ENCODE measurements at places on chromosomes 7 and 10. TPM values are rescaled to one million over a fixed set of nuclear protein-coding genes. Genes with fewer than 3 reads are reported as not detected.
A peak's percentile ranks its signal among the peaks of the same experiment; 100 is the strongest.

- H3K27me3 ChIP-seq: no peaks in the 10 kb centered on the region
- H3K36me3 ChIP-seq: no peaks in the 10 kb centered on the region
- H3K4me3 ChIP-seq: peak overlapping the region; percentile 27
- no peaks in the 10 kb centered on the region for H3K4me1 ChIP-seq
Observed at GRCh38 chr7:54888734-54889082, 129.7 kb upstream of the SEC61G start.

Gene ADAM12
- 3.7 TPM for total RNA-seq

Gene NAT16
- total RNA-seq: not detected

DNA sequence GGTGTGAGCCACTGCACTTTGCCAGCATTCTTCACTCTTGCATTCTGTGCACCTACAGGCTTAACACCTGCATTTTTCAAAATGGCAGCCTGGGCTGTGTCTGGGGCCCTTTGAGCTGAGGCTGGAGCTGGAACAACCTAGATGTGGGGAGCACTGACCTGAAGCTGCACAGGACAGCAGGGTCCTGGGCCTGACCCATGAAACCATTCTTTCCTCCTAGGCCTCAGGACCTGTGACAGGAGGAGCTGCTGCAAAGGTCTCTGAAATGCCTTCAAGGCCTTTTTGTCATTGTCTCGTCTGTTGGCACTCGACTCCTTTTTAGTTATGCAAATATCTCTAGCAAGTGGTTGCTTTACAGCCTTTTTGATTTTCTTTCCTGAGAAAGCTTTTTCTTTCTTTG is 82.3 kb downstream of the INPP5A start:
- peaks cover 5% of the 10 kb centered on the region for H3K4me1 ChIP-seq
- H3K4me3 ChIP-seq: no peak overlapping the region
- no peaks in the 10 kb centered on the region for H3K27me3 ChIP-seq
- no peaks in the 10 kb centered on the region for H3K36me3 ChIP-seq

DNA sequence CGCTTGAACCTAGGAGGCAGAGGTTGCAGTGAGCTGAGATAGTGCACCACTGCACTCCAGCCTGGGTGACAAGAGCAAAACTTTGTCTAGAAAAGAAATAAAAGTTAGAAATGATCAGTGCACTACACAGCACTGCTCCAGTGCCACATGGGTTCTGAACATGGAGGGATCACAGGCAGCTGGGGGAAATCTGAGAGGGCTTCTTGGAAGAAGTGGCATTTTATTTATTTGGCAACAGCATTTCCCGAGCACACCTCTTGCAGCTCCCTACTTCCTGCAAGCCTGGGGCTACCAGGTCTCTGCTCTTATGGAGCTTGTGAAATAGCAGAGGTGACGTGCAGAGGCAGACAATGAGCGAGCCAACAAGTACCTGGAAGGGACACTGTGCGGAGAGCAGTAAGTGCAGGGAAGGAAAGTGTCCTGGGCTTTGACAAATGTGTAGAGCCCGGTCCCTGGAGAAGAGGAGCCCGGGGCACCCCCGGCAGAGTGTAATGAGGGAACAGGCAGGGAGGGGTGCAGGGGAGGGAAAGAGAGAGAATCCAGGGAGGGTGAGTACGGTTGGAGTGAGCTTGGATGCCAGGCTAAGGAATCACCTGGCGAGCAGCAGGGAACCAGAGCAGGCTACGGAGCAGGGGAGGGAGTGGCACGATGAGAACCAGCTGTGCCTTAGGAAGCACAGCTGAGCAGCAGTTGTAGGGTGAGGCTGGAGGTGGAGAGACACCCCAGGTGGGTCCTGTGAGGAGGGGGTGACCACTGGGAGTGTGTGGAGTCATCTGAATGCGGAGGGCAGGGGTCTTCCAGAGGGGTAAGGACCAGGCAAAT is 104.6 kb upstream of the CTBP2 start:
- no peaks in the 10 kb centered on the region for H3K27me3 ChIP-seq
- peak; percentile 65 for DNase-seq
- H3K36me3 ChIP-seq: no peaks in the 10 kb centered on the region

Gene LRRD1
- 0.49 TPM for total RNA-seq

Gene TMEM225B
- 1.2 TPM for total RNA-seq

Gene FEZF1
- not detected for total RNA-seq

- no peaks in the 10 kb centered on the region for H3K4me1 ChIP-seq
- H3K27ac ChIP-seq: no peak overlapping the region
- no peaks in the 10 kb centered on the region for H3K27me3 ChIP-seq
- no peak for DNase-seq
- no peak overlapping the region for H3K4me3 ChIP-seq
- no peaks in the 10 kb centered on the region for H3K36me3 ChIP-seq
Observed at GRCh38 chr7:10672186-10672585, 301.5 kb upstream of the PHF14 start.

Gene ASZ1
- total RNA-seq: not detected

Gene SPDYE5
- not detected for total RNA-seq

DNA sequence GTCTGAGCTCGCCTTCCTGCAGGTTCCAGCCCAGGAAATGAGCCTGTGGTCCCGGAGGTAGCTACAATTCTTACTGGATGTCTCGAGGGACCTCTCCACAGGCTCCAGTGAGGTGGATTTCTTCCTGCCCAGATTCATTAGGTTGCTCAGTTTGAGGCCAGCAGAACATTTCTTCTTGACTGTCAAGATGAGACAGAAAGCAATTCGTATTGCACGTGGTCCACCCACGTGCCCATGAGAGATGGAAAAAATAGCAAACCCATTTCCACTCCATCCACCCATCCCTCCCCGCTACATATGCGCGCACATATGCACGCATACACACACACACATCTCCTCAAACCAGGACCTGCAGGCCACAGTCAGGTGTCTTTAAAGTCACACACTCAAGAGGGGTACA is 68.7 kb downstream of the VWA2 start:
- H3K36me3 ChIP-seq: peaks cover 13% of the 10 kb centered on the region
- no peak for DNase-seq
- H3K27ac ChIP-seq: no peak overlapping the region
- H3K4me3 ChIP-seq: no peak overlapping the region

DNA sequence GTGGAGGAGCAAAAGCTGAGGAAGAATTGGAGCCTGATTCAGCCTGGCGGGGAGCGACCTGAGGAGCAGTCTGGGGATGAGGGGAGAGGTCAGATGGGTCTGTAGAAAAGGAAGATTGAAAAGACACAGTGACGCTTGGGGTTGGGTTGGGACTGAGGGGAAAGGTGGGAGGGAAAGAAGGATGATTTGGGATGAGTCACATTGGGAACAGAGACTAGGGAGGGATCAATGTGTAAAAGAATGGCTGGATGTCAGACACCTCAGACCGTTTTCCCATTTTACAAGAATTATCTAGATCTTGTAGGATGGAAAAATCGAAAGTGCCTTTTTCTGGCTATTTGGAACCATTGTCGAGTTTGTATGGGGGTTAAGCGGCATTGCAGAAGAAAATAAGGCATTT is 1076.5 kb downstream of the DNAJB9 start:
- H3K27ac ChIP-seq: no peak overlapping the region
- H3K4me3 ChIP-seq: no peak overlapping the region
- no peaks in the 10 kb centered on the region for H3K27me3 ChIP-seq
- DNase-seq: no peak

DNA sequence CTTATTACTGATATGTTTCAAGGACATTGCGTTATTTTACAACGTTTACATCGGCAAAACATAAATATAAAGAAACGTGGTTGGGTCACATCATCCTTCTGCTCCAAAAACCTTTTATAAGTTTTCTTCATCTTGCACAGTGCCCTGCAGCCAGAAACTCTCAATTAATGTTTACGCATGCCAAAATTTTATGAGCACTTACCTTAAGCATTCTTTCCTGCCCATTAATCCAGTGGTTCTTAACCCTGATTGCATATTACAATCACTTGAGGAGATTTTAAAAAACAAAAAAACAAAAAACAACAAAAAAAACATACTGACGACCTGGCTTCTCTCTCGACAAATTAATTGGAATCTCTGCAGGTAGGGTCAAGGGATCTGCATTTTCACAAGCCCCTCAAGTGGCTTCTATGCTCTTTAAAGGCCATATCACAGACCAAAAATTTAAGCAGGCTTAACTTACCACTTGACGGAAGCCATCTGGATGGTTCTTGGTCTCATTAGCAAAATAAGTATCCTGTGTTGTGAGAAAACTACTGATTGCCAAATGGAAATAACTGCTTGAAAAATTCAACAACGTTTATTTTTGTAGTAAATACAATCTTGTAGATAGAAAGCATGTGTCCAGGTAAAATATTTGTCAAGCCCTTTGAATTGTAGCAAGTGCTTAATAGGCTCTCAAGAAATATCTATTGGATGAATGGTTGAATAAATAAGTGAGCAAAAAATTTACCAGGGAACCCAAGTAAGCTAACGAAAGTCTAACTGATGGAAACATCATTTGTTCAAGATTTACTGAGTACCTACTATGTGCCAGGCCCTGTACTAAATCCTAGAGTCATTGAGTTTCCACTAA is 30.9 kb upstream of the SLC16A12 start:
- H3K4me3 ChIP-seq: no peak overlapping the region
- no peaks in the 10 kb centered on the region for H3K36me3 ChIP-seq
- no peaks in the 10 kb centered on the region for H3K4me1 ChIP-seq
- DNase-seq: no peak
- no peak overlapping the region for H3K27ac ChIP-seq

DNA sequence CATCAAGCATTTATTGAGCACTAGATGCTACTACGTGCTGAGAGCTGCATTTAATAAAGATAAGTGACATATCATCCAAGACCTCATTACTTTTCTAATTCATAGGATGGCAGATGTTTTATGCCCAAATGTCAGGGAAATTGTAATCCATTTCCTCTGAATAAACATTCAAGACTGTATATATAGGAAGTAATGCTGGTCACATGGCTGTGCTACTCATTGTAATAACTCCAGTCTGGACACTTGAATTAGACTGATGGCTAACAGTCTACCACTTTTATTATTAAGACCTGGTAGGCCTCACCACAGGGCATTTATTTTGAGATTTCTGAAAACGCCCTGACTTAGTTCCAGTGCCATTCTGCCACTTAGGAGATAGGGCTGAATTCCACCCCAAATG is 36.6 kb downstream of the PIK3AP1 start:
- no peak overlapping the region for H3K4me3 ChIP-seq
- no peak overlapping the region for H3K27ac ChIP-seq
- no peaks in the 10 kb centered on the region for H3K27me3 ChIP-seq
- no peak for DNase-seq
- no peaks in the 10 kb centered on the region for H3K36me3 ChIP-seq

GRCh38 chr7:124429923-124430322 is 335.7 kb downstream of the GPR37 start:
- H3K36me3 ChIP-seq: no peaks in the 10 kb centered on the region
- DNase-seq: no peak
- H3K4me1 ChIP-seq: no peaks in the 10 kb centered on the region
- no peak overlapping the region for H3K27ac ChIP-seq
- H3K4me3 ChIP-seq: no peak overlapping the region

Gene ELMO1
- total RNA-seq: 74.4 TPM

GRCh38 chr10:16853201-16853600 is 36.0 kb upstream of the RSU1 start:
- no peaks in the 10 kb centered on the region for H3K27me3 ChIP-seq
- no peak for DNase-seq
- H3K4me3 ChIP-seq: no peak overlapping the region
- no peaks in the 10 kb centered on the region for H3K36me3 ChIP-seq
- H3K27ac ChIP-seq: no peak overlapping the region

Gene TAS2R5
- total RNA-seq: 6.1 TPM

Gene AKR1C8
- total RNA-seq: not detected

Gene MAT1A
- not detected for total RNA-seq

Gene IQUB
- total RNA-seq: 0.98 TPM

- no peaks in the 10 kb centered on the region for H3K27me3 ChIP-seq
- H3K4me3 ChIP-seq: no peak overlapping the region
- no peaks in the 10 kb centered on the region for H3K4me1 ChIP-seq
- no peak overlapping the region for H3K27ac ChIP-seq
Observed at GRCh38 chr10:51344371-51344770, 270.1 kb downstream of the PRKG1 start.

Gene CADPS2
- total RNA-seq: 25.5 TPM

DNA sequence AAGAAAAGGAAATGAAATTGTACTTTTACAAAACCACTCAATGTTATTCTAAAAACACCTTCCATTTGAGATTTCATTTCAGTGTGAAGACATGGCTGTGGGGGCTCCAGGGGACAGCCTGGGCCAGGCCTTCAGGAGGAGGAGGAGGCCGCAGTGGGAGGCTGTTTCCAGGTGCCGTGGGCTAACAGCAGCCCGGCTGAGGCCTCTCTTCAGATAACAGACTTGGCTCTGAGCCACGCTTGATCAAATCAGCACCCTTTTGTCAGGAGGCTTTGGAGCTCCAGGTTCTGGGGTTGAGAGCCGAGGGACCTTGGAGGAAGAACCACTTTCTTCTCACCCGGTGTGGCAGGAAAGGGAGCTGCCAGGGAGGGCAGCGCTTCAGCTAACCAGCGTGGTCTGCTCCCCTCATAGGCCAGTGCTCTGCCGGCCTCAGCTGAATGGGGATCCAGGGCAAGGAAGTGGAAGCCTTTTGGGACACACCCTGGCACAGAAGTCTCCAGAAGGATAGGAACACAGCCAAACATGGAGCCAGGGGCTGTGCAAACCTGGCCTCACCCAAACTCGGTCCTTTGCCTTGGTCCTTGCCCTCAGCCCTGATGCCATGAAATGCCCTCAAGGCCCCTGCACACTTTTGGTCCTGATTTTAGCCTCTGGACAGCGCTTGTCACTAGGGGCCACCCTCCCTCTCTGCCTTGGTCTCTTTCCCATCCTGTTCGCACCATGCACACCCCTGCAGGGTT is 23.5 kb upstream of the CHST15 start:
- peaks cover 6% of the 10 kb centered on the region for H3K4me1 ChIP-seq
- H3K27ac ChIP-seq: no peak overlapping the region
- H3K4me3 ChIP-seq: no peak overlapping the region
